ENCODE measurements at places on chromosomes 1 and 21.

- DNase-seq: no peak
Observed at GRCh38 chr1:211684331-211684730, 8.9 kb upstream of the NEK2 start.

DNA sequence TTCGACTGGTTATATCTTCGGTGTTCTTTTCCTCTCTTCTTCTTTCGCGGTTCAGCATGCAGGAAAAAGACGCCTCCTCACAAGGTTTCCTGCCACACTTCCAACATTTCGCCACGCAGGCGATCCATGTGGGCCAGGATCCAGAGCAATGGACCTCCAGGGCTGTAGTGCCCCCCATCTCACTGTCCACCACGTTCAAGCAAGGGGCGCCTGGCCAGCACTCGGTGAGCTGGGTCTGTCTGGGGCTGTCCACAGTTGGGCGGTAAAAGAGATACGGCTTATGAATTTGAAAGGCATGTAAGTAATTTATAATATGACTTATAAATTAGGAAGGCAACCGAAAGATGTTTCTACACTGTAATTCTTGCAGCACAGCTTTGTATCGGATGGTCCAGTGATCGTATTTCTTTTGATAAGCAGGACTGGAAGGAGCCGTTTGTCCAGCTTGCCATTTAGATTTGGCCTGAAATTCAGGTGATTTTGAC, 334 bp downstream of the CTH start:
- DNase-seq: no peak

- no peak for DNase-seq
Observed at GRCh38 chr1:22801761-22802160, 91.1 kb downstream of the EPHB2 start.

- no peak for DNase-seq
Observed at GRCh38 chr1:2412773-2413494, 570 bp upstream of the PEX10 start.

- no peak for DNase-seq
Observed at GRCh38 chr21:14693997-14694396, 147.9 kb upstream of the SAMSN1 start.

GRCh38 chr1:98675282-98675681, 13.8 kb downstream of the SNX7 start:
- DNase-seq: no peak

DNA sequence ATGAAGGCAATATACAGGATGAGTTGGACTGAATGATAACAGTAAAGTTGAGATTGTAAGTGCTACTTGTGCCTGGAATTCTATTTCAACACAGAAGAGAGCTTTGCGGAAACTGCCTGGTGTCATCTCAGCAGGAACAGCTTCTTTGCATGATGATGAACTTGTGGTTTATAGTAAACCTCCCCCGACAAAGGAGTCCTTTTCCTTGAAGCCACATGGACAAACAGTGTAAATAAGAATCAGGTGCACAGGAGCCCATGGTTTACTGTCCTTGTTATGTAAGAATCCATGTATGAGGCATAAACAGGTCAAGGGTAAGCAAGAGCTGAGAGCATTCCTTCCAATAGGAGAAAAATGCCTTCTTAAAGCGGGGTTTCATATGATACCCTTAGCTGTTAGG, 66.2 kb downstream of the PCNX2 start:
- DNase-seq: no peak

DNA sequence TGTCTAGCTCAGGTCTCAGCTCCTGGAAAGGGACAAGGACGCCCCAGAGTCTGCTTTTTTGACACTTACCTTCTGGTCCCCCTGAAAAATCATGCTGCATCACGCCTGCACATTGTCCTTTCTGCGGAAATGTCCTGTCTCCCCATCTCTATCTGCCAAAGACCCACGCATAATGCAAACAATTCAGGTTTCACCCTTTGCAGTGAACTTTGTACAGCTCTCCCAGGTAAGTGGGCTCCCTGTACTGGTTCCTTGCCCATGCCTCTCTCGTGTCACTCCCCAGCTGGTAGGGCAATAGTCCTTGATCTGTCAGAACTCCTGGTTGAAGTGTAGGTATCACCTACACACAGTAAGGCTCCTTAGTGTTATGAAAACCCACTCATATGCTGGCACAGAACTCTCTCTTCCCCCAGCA, 102.9 kb upstream of the IRF2BP2 start:
- DNase-seq: no peak

DNA sequence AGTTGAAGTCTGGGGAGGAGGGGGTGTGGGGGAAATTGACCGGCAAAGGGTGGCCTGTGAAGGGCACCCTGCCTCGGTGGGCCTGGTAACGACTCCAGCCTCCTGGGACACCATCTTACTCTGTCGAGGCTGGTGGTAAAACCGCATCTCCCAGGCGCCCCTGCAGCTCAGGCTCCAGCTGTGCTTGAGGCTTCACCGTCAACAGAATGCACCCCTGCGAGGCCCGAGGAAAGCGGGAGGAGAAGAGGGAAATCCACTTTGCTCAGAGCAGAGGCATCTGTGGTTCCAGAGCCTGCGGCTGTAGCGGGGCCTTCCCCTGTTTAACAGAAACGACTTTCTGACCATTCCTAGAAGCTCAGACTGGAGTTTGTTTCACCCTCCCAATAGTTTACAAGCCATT, 165.6 kb downstream of the NPHP4 start:
- no peak for DNase-seq

DNA sequence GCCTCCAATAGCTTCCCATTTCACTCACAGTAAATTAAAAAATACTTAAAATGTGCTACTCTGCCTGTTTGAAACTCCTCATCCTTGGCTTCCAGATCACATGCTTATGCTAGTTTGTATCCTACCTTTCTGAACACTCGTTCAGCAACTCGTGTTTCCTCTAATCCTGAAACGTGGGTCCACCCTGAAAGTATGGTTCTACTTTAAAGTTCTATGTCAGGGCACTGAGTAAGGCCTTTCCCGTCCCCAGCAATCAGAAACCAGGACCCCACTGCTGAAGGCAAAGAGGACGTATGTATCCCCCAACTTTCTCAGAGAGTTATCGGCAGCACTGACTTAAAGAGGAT, 419 bp upstream of the TSEN15 start:
- DNase-seq: no peak

GRCh38 chr1:20095564-20096434, 23.5 kb downstream of the PLA2G2D start:
- DNase-seq: no peak

GRCh38 chr1:234270581-234271242, 102.5 kb upstream of the COA6 start:
- DNase-seq: no peak
